Thoracic aorta (tissue), 2 donors: ENCODE measurements at places on chromosomes 16 and 17. TPM values are rescaled to one million over a fixed set of nuclear protein-coding genes. Genes with fewer than 3 reads are reported as not detected.

DNA sequence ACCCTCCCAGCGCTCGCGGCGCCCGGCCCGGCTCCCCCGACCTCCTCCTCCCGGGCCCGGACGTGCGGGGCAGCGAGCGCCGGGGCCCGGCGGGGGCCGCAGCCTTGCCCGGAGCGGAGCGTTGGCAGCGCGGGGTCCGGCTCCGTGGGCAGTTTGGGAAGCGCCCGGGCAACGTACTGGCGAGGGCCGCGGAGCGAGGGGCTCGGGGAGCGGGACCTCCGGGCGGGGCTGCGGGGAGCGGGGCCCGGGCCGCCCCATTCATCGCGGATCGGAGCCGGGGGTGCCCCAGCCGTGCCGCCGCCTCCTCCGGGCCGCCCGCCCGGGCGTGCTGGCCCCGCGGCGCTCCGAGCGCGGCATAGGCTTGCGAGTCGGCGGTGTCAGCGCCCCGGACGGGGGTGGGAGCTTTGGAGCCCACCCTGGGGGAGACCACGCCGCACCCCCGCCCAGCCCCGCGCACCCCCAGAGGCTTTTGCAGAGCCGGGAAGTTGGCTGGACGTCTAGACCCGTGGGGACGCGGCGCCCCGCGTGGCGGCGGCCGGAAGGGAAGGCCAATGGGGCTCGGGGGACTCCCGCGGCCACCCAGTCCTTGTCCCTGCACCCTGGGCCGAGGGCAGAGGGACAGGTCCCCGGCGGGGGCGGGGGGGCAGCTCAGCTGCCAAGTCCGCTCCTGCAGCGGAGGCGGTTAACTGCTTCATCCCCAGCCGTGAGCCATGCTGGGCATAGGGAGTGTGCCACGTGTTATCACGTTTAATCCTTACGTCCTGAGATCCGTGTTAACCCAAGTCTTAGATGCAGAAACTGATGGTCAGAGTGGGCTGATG is 852 bp downstream of the ZNF469 start:
- DNase-seq, result no peak

GRCh38 chr16:66728117-66728787 is 23.2 kb downstream of the DYNC1LI2 start:
- DNase-seq, result no peak

Gene P3H4
- total RNA-seq, result 20.7 TPM

Gene FNDC8
- not detected for total RNA-seq

Gene CDH15
- 1.4 TPM for total RNA-seq

Gene DPEP3
- total RNA-seq, result not detected
